ENCODE measurements at places on chromosomes 4 and X.
A peak's percentile ranks its signal among the peaks of the same experiment; 100 is the strongest.

DNA sequence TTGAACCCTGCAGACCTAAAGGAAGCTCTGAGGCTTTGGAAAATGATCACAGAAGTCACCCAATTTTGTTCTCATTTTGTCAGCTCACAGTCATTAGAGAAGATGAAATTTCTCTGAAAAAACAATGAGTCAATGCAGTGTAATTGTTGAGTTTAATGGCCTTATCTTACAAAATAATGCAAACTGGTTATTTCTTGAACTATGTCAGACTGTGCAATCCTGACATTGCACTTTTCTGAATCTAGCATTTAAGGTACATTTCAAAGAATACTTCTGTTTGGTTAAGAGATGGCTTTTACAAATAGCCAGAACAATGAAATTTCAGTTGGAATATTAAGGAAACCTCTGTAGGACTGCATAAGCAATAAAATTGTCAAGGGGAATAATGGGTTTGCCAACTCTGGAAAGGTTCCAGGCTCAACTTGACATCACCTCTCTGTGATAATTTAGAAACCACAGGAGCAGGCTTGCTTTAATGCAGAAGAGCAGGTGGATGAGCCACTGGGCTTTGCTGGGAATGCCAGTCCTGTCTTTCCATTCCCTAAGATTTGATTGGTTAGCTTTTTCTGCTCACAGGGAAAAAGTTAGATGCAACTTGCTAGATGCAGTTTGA, 222.8 kb downstream of the FRMPD4 start:
- no peak for DNase-seq

- no peak for DNase-seq
Measured at GRCh38 chr4:92483341-92483740, 179.6 kb downstream of the GRID2 start.

- no peak for DNase-seq
Measured at GRCh38 chr4:18419780-18420179, 398.2 kb upstream of the LCORL start.

- DNase-seq = peak; percentile 33
Measured at GRCh38 chrX:15146515-15146914, 123.4 kb downstream of the ASB9 start.

- peak; percentile 51 for DNase-seq
Measured at GRCh38 chrX:39445336-39445735, 644.1 kb downstream of the MID1IP1 start.

- DNase-seq = no peak
Measured at GRCh38 chrX:66013194-66013816, 26.6 kb downstream of the VSIG4 start.

GRCh38 chrX:275967-276580, 5.1 kb upstream of the PLCXD1 start:
- DNase-seq = peak; percentile 48

GRCh38 chr4:54937501-54937900, 187.9 kb downstream of the KDR start:
- DNase-seq = no peak

- DNase-seq = no peak
Measured at GRCh38 chr4:79357365-79357764, 31.5 kb upstream of the NAA11 start.

DNA sequence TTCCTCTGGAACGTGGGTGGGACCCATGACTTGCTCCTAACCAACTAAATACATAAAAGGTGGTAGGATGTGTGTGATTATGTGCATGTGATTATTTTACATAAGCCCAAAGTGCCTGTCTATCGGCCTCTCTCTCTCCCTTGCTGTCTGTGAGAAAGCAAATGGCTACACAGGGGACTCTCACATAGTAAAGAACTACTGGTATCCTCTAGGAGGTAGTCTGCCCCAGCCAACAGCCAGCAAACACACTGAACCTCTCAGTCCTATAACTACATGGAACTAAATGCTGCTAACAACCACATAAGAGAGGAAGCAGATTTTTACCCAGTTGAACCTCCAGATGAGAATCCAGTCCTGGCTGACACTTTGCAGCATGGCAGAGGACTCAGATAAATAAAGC, 1249.4 kb downstream of the ADGRL3 start:
- DNase-seq = no peak

- peak; percentile 65 for DNase-seq
Measured at GRCh38 chr4:48129307-48130014, 4.6 kb downstream of the TXK start.

DNA sequence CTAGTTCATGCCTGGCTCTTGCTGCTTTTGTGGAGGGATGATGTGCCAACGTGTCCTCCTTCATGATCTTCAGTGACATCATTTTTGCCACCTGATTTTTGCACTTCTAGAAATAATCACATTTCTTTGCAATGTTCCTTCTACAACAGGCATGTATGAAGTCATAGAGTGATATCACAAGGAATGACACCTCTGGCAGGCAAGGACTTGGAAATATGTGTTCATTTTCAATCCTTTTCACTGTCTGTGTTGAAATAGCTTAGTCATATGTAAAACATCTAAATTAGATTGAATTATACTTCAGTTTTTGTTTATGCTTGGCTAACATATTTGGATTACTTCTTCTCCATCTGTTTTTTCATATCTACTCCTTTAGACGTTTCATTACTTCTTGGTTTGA, 221.2 kb upstream of the STK26 start:
- DNase-seq = no peak

- no peak for DNase-seq
Measured at GRCh38 chr4:186534056-186534455, 21.3 kb downstream of the MTNR1A start.

GRCh38 chr4:177041356-177041755, 248.6 kb upstream of the VEGFC start:
- DNase-seq = no peak

DNA sequence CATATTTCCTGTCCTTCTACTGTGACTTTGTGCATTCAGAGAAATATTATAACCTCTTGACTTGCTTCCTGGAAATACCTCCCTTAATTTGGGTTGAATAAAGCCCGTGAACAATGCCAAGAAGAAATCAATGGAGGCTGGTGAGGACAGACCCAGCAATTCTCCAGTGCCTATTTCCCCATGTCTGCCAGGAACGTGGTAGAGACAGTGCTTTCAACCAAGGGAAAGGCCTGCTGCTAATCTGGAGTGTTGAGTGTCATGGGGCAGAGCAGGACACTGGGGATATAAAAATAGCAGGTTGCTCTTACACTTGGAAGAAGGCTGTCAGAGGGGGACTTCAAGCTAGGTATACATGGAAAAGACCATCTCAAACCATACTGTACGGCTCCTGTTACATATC, 19.9 kb downstream of the TSC22D3 start:
- DNase-seq = no peak

- DNase-seq = no peak
Measured at GRCh38 chr4:185464887-185465286, 6.6 kb downstream of the CCDC110 start.

DNA sequence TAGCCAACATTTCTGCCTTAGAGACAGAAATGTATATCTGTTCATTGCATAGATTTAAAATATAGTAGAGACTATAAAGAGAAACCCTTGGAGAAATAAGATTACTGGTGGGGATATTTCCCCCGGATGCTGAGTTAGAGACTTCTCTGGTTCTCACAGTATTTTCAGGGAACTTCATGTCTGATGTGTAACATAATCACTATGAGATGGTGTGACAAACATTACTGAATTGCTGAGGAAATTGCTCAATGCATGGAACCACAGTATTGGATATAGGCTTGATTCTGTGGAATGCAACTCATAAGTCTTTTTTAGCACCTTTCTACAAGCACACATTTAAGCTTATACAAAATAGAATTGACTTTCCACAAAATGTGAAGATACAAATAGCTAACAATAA, 152.7 kb downstream of the SOWAHB start:
- no peak for DNase-seq

- DNase-seq = peak; percentile 57
Measured at GRCh38 chr4:147590249-147590920, 26.8 kb upstream of the TMEM184C start.

GRCh38 chrX:37320541-37321203, 28.5 kb upstream of the PRRG1 start:
- DNase-seq = no peak

DNA sequence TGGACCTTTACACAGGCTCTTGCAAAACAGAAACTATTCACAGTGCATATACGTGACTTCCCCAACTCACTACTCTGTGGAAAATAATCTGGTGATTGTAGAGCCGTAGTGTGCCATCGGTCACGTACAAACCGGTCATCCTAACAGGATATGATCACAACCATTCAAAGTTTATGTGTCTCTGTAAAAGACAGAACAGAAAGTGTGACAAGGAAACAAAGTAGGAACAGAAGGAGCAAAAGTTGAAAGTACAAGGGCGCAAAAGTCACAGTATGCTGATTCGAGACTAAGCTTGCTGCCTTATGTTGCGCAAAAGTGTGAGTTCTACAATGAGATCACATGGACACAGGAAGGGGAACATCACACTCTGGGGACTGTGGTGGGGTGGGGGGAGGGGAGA, 18.6 kb downstream of the MEPE start:
- no peak for DNase-seq

- DNase-seq = no peak
Measured at GRCh38 chr4:9146967-9147366, 23.2 kb upstream of the FAM90A26 start.

GRCh38 chrX:136627409-136627808, 20.5 kb upstream of the CD40LG start:
- DNase-seq = peak; percentile 27

GRCh38 chr4:159232465-159233106, 129.7 kb downstream of the RAPGEF2 start:
- no peak for DNase-seq

DNA sequence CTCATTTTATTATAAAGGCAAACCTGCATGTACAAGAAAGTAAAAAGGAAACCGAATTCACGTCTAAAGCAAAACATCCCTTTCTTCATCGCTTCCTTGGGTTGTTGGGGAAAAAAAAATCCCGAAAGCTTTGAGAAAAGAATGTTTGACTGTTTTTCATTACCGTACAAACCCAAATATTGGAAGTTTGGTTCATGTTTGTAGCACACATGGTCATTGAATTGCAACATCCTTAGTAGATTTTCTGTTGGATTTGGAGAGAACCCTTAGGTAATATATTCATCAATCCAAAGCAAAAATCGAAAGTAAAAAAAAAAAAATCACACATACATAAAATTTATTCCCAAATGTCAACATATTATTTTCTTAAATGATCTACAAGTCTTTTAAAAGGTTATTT, 420.3 kb downstream of the MAPK10 start:
- no peak for DNase-seq

GRCh38 chr4:5024673-5025072, 5.4 kb upstream of the CYTL1 start:
- DNase-seq = no peak

GRCh38 chr4:46922205-46922604, 13.2 kb upstream of the COX7B2 start:
- no peak for DNase-seq

DNA sequence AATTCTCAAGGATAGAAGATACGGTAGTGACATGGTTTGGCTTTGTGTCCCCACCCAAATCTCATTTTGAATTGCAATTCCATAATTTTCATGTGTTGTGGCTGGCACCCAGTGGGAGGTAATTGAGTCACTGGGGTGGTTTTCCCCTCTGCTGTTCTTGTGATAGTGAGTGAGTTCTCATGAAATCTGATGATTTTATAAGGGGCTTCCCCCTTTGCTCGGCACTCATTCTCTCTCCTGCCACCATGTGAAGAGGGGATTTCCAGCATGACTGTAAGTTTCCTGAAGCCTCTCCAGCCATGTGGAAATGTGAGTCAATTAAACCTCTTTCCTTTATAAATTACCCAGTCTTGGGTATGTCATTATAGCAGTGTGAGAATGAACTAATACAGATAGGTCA, 8.5 kb upstream of the SPANXN4 start:
- DNase-seq = no peak

- no peak for DNase-seq
Measured at GRCh38 chrX:9148615-9149399, 114.9 kb upstream of the FAM9B start.

DNA sequence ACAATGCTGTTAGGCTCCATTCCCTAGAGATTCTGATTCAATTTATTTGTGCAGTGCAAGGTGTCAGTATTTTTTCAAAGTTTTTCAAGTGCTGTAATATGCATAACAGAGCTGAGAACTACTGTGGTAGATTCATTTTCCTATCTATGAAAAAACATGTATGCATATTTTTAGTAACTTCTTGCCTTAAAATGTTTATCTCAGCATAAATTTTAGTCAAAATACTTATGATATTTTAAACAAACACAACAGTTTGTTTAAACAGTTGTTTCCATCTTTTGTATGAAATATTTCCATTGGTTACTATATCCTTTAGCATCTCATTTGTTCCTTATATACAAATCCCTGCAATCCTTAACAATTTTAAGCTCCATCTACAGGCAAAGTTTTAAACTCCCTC, 624.8 kb upstream of the ADGRL3 start:
- DNase-seq = no peak

GRCh38 chr4:109134268-109134667, 168.2 kb downstream of the COL25A1 start:
- no peak for DNase-seq

GRCh38 chr4:134537701-134538100, 336.1 kb upstream of the PABPC4L start:
- DNase-seq = no peak

DNA sequence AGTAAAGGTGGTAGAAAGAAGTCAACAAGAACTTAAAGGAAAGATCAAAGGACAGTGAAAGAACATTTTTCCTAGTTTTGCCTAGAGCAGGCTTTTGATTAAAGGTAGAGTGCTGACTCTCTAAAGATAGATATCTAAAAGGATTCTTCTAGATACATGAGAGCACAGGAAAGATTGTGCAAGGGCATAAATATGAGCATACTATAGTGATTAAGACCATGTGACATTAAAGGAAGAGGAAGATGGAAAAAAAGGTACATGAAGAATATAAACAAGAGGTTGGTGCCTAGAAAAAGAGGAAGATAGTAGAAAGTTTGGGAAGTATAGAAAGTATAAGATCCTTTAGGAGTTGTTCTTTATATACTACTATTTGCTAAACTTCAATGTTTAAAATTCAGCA, 26.1 kb upstream of the TET2 start:
- DNase-seq = no peak

GRCh38 chr4:56077676-56078075, 128.9 kb downstream of the CEP135 start:
- no peak for DNase-seq

DNA sequence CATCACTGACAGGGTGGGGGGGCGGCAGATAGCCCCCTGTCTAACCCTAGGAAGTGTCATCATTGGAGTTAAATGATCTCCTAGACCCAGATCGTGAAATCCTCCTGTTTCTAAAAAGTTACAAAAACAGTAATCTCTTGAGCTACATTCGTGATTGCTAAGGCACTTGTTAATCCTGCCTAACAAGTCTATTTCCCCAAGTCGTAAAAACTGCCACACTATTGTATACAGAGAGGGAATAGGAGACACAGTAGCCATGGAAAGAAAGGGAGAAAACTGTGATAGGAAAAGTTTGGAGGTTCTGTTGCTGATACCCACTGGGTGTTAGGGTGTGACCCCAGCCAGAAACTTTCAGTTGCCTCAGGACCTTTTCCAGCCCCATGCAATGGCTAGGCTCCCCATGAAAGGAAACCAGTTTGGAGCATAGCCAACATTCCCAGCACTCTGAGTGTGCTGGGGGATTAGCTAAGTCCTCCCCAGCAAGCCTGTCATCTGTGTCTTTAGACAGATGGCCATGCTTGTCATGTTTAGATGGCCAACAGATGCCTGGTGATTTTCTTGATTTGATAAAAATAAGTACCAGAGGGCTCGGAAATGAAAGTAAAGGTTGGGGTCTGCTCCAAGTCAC, 63.3 kb upstream of the ANXA10 start:
- DNase-seq = no peak

All from activated naive CD8-positive, alpha-beta T cell treated with anti-CD3 and anti-CD28 coated beads, Interleukin-2, amount 50 U/mL, for 24 hours (primary cell).